ENCODE measurements at places on chromosomes 3 and 15.

DNA sequence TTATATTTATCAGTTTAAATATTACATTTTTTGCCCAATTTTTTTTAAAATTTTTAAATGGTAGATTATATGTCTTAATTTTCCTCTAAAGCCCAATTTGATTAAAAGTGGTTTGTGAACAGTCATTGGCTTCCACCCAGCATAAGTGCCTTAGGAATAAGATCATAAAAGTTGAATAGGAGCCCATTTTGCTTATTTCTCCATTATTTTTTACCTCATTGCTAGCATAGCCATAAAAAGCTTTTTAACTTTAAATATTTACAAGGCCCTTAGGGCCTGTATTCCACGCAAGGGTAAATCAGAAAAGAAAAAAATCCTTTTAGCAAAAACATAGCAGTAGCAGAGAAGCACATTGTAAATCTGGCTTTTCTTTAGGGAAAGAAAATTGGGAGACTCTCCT is 9.0 kb downstream of the TTC14 start:
- DNase-seq: no peak

DNA sequence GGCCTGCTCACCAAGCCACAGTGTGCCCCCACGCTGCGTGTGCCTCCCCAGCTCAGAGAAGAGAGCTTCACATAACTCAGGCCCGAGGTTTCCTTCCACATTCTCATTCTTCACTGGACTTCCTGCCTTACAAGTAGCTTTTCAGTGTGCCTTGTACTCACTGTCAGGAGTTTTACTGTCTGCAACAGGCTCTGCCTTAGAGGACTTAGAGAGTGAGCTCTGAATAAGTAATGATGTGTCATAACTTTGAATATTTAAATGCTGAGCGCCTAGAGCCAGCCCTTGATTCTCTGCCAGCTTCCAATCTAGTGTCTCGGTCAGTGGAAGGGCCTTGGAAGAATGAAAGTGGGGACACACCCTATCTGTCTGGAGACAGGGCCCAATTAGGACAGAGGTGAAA is 41.8 kb downstream of the ITGB5 start:
- no peak for DNase-seq

DNA sequence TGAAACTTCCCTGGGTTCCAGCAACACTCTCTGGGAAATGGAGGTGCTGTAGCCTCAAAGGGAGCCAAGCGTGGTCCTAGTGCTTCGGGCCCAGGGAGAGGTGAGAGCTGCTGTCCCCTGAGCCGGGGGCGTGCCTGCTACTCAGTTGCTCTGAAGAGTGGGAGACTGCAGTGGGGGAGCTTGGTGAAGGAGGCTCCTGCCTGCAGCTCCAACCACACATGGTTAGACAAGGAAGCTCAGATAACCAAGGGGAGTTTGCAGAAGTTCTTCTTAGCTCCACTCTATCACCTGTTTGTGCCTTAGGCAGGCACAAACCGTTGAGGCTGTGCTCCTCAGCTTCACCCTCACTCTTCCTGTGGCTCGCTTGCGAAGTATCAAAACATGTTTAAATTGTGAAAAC is 53.6 kb upstream of the TRPM1 start:
- no peak for DNase-seq

DNA sequence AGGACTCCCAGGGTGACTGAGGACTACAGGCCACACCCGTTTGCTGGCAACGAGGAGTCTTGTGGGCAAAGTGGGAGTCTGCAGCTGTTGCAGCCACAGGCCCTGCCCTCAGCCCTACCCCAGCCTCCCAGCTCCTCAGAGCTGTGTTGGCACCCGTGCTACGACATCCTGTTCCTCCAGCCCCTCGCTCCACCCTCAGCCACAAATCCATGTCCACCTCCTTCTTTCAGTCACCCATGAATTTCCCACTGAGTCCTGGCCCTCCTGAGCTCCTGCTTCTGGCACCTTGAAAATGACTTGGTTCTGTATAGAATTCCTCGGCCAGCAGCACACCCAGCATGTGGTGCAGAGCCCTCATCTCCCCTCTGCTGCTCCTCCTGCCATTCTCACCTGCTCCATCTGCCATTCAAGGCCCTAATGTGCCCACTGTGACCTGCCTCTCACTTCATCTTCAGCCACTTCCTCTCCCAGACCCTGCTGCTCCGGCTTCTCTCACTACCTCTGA is 20.9 kb upstream of the VILL start:
- DNase-seq: no peak
